ENCODE measurements at places on chromosomes 7 and 10.

- no peak for DNase-seq
Observed at GRCh38 chr10:132270256-132270655, 37.5 kb downstream of the STK32C start.

DNA sequence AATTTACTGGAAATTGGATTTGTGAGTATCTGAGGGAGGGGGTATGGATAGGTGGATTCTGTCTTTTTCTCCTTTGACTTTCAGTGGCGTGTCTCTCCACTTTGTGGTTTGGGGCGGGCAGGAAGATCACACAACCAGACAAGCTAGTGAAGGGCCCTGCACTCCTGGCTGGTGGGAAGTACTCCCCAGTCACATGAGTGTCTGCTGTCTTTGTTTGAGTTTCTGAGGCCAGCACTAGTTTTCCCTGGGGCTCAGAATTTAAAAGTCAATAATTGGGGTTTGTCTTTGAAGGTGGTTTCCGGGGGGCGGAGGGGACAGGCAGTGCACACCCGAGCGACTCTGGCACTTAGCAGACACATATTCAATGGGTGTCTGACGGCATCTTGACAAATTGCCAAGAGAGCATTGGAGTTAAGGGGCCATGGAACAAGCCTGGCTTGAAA is 120.1 kb downstream of the WDFY4 start:
- no peak for DNase-seq

GRCh38 chr10:132993271-132994184 is 51.2 kb upstream of the CFAP46 start:
- no peak for DNase-seq

GRCh38 chr10:60254776-60255175 is 134.9 kb downstream of the ANK3 start:
- no peak for DNase-seq

DNA sequence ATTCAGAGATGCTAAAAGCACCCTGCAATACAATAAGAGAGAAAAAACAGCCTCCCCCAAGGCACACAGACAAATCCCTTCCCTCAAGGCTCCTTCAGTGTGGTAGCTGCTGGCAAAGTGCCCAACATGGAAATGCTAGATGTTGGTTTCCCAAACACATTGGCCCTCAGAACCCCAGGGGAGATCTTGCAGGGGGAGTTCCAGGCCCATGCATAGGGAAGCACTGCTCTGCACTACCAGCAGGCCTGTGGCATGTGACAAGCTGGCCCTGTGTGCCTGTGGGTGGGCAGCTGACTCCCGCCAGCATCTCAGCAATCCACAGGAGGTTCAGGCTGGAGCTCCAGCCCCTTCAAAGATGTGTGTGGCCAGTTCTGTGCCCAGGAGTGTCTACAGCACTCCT is 16.8 kb upstream of the CSGALNACT2 start:
- no peak for DNase-seq

DNA sequence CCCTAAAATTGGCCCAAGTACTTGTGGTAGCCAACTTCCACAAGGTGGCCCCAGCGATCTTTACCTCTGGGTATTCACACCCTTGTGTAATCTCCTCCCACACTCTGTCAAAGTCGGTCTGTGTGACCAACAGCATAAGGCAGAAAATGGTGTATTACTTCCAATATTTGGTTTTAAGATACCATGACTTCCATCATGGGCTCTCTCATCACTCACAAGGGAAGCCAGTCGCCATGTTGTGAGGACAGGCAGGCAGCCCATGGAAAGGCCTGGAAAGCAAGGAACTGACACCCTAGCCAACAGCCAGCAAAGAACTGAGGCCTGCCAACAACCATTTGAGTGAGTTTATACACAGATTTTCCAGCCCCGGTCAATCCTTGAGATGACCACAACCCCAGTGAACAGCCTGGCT is 91.0 kb upstream of the KMT2E start:
- DNase-seq: peak; percentile 70

DNA sequence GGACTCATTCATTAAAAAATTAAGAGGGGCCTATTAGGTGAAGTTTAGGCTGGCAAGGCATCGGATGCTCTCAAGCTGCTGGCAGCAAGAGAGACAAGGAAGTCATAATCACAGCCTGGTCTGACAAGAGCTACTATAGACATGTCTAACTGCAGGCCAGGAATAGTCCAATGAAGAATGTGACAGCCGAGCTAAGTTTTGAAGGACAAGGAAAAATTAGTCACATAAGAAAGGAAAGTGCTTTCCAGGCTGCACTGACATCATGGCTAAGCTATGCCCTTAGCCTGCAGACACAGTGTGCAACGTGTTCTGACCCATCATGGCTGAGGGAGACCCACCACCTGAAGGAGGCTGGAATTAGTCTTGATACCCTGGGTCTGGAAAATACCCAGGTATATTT is 281.1 kb downstream of the PLXNA4 start:
- DNase-seq: no peak

DNA sequence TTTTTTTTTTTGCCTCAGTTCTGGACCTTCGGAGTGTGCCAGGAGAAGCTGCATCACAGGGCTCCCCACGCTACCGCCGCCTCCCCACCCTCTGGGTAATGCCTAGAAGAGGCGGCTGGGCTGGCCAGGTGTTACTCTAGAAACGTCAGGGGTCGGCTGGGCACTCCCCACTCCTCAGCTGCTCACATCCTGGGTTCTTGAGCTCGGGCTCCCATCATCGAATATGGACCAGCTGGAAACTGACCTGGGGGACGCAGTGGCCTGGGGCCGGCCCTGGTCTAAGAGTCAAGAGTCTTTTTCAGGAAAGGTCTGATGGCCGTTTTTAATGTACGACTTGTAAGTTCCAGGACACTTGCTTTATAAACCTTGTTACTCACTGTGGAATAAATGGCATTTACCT is 326.5 kb downstream of the WDR37 start:
- no peak for DNase-seq

GRCh38 chr10:75062506-75063299 is 48.8 kb upstream of the SAMD8 start:
- no peak for DNase-seq

DNA sequence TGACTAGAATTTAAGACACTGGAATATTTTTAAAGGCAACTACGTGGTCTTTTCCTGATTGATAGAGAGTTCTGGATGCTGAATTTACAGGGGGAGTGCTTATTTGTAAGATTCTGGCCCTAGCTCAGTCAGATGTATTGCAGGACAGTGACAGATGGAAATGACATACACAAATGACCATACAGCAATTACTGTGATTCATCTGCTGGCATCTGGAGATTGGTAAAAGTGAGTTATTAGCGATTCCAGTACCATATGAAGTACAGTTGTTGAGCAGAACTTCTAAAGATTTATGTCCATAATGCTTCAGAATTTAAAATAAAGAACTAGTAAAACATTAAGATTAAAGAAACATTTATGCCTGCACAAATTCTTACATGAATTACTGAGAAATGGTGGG is 243.2 kb downstream of the CRPPA start:
- DNase-seq: no peak

- DNase-seq: no peak
Observed at GRCh38 chr7:22566592-22566991, 66.6 kb upstream of the STEAP1B start.

DNA sequence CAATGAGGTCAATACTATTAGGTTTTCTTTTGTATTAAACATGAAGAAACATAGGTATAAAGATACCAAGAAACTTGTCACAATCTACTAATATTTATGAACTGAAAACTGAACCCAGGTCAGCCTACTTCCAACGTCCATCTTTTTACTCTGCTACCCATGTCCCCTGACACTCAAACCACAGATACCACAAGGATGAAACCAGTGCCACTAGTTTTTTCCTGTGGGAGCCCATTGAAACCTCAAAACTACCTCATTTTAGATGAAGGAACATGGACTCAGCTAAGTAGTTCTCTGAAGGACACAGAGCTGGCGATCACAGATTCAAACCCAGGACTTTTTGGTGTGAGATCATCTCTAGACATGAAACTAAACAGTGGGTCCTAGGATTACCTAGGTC is 6.8 kb downstream of the TET1 start:
- DNase-seq: no peak

GRCh38 chr7:46879783-46880182 is 702.1 kb downstream of the TNS3 start:
- no peak for DNase-seq

- DNase-seq: no peak
Observed at GRCh38 chr7:27144781-27145164, 1.3 kb upstream of the HOXA5 start.

DNA sequence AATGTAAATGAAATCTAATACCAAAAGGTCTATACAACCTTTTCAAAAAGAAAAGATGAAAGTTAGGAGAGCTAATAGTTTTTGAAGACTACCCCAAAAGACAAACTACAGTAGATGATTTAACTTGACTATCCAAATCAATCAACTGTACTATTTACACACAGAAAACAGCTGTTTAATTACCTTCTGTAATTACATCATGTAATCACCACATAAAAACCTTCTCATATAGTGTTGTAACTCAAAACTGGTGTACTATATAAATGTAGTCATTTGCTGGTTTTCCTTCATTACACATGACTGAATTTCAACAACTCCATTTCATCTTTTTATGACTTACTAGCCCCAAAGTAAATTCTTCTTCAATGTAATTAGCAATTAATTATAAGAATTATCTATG is 4.5 kb downstream of the RTKN2 start:
- DNase-seq: no peak

DNA sequence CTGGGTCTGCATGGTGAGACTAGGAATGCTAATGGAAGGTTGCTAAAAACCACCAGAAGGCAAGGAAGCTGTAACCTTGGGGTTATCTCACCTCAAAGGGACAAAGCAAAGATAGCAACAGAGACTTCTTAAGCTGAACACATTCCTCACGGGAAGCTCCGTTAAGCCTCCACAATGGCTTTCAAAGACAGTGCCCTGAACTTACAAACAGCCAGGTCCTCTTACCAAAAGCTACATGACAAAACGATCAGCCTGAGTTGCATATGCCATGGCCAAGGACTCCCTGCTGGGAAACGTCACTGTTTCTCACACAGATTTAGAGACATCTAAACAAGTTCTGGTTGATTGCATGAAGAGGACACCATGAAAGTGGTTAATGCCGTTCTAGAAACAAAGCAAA is 52.7 kb downstream of the HTR5A start:
- no peak for DNase-seq

DNA sequence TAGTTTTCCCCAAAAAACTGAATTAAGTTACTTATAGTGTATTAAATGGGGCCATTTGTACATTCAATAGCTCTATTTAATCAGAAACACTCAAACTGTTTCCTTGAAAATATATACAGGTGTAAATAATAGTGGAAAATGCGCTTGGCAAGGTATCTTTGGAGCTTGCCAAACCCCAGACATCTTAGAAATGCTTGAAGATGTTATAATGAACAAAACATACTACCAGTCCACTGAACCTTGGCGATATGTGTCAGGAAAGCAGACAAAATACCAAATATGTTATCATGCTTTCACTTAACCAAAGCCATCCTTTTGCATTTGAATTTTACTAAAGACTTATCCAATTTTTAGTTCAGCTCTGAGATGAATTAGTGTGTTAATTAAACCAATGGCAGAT is 352.7 kb upstream of the SEMA3A start:
- DNase-seq: no peak

GRCh38 chr10:48453451-48454301 is 147.2 kb downstream of the MAPK8 start:
- no peak for DNase-seq

DNA sequence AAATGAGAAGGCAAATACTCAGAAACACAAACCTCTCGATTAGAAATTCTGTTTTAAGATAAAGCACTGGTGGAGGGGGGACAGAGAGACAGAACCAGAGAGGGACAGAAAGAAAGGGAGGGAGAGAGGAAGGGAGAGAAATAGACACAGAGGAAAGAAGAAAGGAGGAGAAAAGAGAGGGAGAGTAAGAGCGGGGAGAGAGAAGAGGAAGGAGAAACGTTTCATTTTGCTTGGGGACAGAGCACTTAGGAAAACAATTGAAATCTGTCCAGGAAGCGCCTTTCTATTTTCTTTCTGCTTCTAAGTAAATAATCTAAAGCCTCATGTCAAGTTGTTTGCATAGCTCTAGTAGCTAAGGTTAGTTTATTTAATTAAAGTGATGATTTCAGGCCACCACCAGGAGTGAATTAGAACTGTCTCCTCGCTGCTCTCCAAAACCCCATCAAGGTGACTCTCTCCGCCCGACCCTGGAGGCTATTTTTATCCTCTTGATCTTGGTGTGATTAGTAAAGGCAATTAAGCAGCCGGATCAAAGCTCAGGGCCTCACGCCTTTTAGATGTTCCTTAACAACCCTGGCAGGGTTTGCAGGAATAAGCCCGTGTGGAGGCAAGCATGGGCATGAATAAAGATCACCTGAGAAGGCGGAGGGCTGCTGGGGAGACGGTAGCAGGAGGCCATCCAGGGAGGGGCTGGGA is 73.4 kb upstream of the INSIG1 start:
- DNase-seq: no peak

DNA sequence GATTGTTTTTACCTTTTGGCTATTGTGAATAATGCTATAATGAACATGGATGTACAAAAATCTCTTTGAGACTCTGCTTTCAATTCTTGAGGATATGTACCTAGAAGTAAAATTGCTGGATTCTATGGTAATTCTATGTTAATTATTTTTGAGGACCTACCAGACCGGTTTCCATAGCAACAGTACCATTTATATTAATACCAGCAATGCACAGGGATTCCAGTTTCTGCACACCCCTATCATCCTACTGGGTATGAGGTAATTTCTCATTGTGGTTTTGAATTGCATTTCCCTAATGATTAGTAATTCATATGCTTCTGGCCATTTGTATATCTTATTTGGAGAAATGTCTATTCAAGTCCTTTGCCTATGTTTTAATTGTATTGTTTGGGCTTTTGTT is 9.9 kb upstream of the PPP1R9A start:
- DNase-seq: no peak

DNA sequence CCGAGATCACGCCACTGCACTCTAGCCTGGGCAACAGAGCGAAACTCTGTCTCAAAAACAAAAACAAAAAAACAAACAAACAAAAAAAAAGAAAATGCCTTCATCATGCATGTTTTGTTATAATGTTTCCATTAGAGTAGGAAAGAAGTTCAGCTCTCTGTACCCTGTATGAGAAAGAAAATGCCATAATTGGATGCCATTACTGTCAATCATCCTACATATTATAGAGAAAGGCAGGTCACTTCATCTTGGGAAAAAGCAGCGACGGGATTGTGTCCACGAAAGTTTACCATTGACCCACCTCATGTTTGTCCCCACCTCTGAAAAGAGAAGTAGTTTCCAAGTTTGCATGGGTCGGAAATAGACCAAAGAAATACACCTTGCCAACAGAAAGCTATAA is 33.8 kb downstream of the SEC61G start:
- no peak for DNase-seq

- DNase-seq: no peak
Observed at GRCh38 chr10:128713471-128713870, 587.2 kb upstream of the MKI67 start.

Data from stimulated activated CD4-positive, alpha-beta T cell treated with anti-CD3 and anti-CD28 coated beads, Interleukin-15, amount 100 ng/mL, for 48 hours (primary cell).